Central memory CD4-positive, alpha-beta T cell (primary cell): ENCODE measurements at places on chromosomes 12 and 14.

DNA sequence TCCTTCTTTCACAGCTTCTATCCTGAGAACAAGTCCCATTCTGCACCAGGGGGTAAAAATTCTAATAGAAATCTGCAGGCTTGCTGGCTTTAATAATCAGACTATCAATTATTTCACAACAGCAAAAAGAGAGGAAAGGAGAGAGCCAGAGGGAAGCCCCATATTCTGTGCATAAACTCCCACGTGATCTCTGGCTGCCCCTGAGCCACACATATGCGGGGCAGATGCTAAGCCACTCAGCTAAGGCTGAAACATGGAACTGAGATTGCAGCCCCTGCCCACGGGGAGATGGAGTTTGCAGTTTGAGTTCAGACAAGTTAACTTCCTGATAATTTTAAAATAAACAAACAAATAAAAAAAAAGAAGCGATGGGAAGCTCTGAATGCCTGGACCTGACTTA lies 254.4 kb upstream of the CCDC196 start:
- DNase-seq = no peak

- DNase-seq = no peak
Measured at GRCh38 chr12:93896427-93896826, 219.3 kb downstream of the CRADD start.

- DNase-seq = no peak
Measured at GRCh38 chr14:61553730-61554641, 141.3 kb upstream of the HIF1A start.

GRCh38 chr14:101962503-101962874 lies 1.9 kb upstream of the DYNC1H1 start:
- no peak for DNase-seq

GRCh38 chr14:23514644-23514957 lies 37.0 kb downstream of the ZFHX2 start:
- no peak for DNase-seq
